Suppressor macrophage treated with lipopolysaccharide for 4 hours (primary cell): ENCODE measurements at places on chromosomes 3 and 15.

GRCh38 chr3:179852142-179852905 is 184.4 kb downstream of the PEX5L start:
- DNase-seq, result peak; percentile 82

- peak; percentile 2 for DNase-seq
Measured at GRCh38 chr3:98454929-98455328, 8.1 kb upstream of the OR5K1 start.

DNA sequence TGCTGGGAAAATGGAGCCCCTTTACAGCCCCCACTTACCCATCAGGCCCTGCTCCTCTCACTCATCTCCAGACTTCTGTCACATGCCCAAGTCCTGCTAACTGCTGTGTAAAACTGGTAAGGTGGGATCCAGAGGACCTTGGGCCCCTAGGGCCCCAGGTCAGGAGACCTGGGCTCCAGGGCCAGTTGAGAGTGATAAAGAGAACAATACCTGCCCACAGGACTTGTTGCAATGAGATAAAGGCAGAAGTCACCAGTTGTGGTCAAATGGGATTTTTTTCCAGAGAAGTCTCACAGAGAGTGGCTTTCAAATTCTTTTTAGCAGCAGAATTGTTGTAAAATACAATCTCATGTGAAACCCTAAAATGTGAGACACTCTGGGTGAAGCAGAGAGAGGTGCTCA is 753 bp downstream of the FURIN start:
- no peak for DNase-seq

GRCh38 chr3:126100269-126100633 is 16.3 kb upstream of the SLC41A3 start:
- DNase-seq, result no peak

- no peak for DNase-seq
Measured at GRCh38 chr3:196168808-196169391, 42.3 kb downstream of the ZDHHC19 start.

DNA sequence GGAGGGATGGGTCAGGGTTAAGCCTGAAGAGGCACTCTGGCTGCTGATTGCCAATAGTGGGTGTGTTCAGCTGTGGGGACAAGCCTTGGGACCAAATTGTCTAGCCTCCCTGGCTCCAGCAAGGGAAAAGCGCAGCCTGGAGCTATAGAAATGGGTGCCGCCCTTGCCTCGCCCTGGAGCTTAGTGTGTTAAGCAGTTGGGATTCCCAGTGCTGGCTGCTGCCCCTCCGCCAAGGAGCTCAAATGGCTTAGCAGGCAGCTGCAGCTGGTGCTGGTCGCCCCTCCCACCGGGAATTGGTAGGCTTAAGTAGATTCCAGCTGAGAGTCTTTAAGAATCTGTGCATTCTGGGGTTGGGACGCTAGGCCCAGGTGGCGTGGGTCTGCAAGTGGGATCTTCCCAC is 662.9 kb upstream of the TBL1XR1 start:
- DNase-seq, result no peak

DNA sequence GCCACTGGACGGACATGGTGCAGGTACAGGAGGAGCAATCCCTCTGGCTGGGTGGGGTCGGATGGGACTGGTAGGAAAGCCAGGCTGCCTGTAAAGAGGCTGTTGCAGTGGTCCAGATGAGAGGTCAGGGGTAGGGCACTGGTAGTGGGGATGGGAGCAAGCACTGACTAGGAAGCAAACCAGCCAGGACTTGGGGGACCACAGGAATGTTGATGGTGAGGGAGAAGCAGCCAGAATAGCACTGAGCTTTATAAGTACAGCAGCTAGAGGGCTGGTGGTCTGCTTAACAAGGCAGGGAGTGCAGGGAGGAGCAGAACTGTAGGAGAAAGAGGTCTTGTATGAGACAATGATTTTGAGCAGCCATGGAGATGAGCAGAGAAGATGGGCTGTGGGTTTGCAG is 38.7 kb upstream of the PTPN23 start:
- no peak for DNase-seq

DNA sequence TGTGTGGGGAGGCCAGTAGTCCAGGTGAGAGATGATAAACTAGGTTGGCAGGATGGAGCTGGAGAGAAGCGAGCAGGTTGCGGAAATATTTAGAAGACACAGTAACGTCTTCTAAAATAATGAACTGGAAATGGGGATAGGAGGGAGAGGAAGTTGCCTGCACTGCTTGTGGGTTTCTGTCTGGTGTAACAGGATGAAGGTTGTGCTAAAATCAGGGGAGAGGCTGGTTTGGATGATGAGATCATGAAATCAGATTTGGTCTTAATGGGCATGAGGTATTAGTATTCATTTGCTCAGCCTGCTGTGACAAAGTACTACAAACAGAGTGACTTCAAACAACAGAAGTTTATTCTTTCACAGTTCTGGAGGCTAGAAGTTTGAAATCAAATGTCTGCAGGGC is 32.1 kb upstream of the TNFAIP8L3 start:
- DNase-seq, result peak; percentile 57

- no peak for DNase-seq
Measured at GRCh38 chr3:9301091-9301490, 51.6 kb upstream of the SRGAP3 start.

- peak; percentile 9 for DNase-seq
Measured at GRCh38 chr3:120749843-120750242, 7.3 kb downstream of the GTF2E1 start.

DNA sequence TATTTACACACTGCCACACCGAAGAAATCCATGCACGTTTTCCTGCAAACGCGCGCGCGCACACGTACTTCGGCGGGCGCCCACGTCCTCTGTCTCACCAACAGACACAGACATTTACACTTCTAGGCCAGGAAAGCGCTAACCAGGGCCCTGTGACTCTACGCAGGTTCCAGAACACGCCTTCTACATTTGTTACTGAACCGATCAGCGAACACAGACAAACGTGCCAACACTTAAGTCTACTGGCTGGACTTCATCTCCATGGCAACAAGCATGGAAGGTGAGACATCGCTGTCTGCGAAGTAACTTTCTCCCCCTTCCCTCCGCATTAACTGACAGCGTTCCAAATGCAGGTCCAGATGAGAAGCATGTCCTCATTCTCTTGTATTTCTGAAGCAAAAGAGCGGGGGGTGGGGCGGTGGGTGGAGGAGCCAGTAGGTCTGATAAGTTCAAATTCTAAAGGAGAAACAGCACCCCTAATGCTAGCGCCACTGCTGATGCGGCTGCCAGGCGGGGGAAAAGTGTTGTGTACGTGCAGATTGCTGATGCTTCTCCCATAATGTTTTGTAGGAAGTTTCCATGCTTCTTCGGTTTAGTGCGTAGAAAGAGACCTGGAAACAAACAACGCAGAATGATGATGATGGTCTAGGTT is at the start of gene CTXN2:
CTXN2 (plus strand) TSS at position 92 of the 652 bp plus-strand sequence. CDS start 9,636 bp downstream, outside the sequence.
- no peak for DNase-seq

DNA sequence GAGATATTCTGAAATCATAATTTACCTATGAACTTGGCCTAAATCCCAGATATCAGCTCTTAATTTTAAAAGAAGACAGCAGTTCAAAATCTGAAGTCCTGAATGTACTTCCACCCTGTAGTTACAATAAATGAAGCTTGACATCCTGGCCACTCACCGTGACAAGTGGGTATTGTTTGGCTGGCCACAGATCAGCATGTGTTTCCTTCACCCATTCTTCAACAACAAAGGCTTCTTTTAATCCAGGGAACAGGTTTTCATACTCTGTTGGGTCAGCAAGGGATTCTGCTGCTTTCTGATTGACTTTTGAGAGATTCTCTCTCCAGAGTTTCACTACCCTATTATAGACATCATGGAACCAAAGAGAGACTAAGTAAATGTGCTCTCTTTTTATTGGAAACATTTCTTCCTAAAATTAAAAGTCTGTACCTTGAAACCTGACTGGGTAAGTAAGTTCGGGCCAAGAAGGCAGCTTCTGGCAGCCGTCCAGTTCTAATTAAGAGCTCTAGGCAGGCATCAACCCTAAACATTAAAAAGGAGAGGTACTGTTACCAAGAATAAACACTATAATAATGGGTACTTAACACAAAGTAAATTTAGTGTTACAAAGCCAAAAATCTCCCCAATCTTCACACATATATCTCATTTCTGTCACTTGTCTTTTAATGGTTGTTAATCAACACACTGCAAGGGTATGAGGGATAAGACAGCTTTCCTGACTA is 15.2 kb downstream of the MRPS22 start:
- no peak for DNase-seq

DNA sequence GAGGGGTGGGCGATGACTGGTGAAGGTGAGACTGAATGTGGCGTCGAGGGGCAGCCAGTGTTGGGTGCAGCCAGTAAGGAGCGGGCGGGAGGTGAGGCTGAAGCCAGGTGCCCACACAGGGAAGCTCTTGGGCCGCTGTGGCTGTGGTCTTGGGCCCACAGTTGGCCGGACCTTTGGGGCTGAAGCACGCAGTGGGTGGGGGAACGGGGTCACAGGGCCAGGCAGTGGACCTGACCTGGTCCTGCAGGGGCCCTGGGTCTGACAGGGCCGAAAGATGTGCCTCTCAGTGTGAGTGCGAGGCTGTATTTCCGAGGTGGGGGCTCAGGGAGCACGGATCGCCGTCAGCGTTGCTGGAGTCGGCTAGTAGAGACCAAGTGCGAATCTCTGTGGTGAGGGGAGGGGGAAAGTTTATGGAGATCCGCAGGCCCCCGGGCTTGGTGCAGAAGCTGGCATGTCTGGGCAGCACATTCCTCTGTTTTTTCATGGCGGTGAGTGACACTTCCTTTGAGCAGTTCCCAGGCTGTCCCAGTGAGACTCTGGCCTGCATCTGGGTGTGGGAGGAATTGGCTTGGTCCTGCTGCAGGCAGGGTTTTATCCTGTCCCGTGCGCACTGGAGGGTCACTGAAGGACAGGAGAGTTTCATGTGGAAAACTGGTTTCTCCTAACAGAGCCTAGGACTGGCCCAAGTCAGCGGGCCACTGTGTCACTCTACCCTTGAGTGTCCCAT is 100.8 kb downstream of the TMEM266 start:
- DNase-seq, result no peak

GRCh38 chr3:16490062-16490619 is 23.4 kb downstream of the RFTN1 start:
- no peak for DNase-seq

- no peak for DNase-seq
Measured at GRCh38 chr15:59407946-59408345, 30.0 kb upstream of the FAM81A start.

DNA sequence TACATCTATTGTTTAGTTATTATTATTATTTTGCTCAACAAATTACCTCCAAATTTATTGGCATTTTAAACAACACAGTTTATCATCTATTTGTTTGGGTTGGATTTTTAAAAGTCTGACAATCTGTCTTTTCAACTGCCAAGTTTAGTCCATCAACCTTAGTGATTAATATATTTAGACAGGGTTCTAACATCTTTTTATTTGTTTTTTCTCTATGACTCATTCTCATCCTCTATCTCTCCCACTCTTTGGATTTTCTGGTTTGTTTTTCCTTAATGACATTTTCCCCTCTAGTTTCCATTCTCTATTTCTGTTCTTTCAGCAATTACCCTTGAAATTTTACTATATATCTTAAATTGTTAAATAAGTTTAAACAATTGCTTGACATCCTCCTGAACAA is 41.9 kb downstream of the EMC4 start:
- DNase-seq, result no peak

DNA sequence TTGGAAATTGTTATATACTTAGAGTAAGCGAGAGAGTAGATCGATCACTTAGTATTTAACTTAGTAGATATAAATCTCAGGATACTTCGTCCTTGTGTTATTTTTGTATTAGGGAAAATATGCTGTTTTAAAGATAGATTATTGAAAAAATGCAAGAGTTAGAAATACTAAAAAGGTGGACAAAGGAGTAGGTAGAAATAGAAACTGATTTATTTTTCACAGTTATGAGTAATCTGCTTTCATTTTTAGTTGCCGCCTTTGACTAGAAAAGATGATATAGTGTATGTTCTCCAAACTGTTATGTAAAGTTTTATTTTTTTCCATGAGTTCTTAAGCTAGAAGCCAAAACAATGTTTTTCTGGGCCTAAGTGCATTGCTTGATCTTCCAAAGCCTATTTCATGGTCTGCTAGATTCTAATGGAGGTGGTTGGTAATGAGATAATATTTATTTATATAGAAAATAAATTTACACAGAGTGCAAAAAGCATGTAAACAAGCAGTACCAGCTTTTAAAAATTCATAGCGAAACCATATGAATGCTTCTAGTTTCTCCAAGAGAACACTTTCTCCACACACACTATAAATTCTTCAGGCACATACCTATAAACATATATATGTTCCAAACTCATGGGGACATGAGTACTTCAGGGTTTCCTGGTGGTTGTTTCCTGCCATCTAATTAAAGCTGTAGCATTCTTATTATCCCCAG is 61.1 kb downstream of the DIPK2A start:
- peak; percentile 14 for DNase-seq

- peak; percentile 12 for DNase-seq
Measured at GRCh38 chr15:93451822-93452221, 362.8 kb upstream of the RGMA start.

DNA sequence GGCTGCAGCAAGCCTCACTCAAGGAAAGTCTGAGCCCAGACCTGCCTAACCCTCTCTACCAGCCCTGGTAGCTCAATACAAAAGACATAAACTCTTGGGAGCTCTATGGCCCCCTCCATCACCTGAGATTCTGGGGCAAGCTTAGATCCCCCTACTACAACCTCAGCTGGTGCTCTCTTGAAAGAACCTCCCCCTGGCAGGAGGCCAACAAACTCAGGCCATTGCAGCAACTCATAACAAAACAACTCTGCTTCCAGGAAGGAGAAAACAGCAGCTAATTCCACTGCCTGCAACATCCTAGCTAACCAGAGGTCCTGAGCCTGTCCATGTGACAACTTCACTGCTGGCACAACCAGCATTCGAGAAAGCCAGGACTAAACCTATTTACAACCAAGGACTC is 169.2 kb downstream of the ROBO1 start:
- DNase-seq, result no peak

DNA sequence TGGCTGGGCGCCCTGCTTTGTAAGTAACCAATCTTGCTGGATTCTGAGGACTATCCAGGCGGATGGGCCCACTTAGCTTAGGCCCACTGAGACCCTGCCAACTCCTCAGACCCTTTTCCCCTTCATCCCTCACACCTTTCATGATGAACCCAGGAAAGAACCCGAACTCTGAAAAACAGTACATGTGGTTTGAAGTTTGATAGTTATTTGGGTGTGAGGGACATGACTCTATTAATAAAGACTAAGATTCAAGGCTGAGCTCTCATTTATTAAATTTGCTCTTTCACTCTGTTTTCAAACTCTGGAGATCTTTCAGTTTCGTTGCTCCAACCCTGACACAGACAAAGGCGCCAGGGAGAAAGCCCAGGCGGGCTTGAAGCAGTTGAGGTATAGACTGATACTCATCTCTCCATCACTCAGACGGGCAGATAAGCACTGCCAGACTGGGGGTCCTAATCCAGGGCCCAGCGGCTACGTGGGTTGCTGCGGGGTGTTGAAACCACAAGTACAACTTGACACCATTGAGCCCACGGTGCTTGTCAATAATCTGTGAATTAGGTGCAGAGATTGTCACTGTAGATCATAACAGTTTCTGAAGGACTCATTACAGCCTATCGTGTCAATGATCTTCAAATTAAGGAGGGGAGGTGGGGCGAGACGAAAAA is 7.2 kb upstream of the SOX2 start:
- no peak for DNase-seq

GRCh38 chr3:32084870-32085269 is 21.6 kb upstream of the GPD1L start:
- DNase-seq, result no peak
